ENCODE measurements at places on chromosomes 4 and X.

- DNase-seq = no peak
Measured at GRCh38 chrX:17262123-17262522, 112.9 kb upstream of the NHS start.

- DNase-seq = no peak
Measured at GRCh38 chr4:169153481-169154087, 117.2 kb downstream of the SH3RF1 start.

GRCh38 chrX:31440546-31440945, 368.7 kb upstream of the FTHL17 start:
- no peak for DNase-seq

GRCh38 chrX:46260499-46260898, 284.7 kb downstream of the ZNF674 start:
- DNase-seq = no peak

DNA sequence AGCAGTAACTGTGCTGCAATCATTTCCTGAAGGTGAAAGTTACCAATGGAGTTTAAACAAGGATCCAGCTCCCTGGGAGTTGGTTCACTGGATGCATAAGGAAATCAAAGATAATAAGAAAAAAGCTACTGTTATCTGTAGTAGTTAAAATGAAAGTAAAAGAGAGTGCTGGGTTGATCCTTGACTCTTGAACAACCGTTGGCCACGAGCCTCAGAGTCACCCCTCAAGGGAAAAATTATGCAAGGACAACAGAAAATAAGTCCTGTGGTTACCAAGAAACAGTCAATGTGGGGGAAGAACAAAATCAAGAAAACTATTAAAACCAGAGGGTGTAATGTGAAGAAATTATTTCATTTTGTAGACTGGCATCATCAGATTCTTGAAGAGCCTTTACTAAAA, 49.7 kb upstream of the DDIT4L start:
- DNase-seq = no peak

DNA sequence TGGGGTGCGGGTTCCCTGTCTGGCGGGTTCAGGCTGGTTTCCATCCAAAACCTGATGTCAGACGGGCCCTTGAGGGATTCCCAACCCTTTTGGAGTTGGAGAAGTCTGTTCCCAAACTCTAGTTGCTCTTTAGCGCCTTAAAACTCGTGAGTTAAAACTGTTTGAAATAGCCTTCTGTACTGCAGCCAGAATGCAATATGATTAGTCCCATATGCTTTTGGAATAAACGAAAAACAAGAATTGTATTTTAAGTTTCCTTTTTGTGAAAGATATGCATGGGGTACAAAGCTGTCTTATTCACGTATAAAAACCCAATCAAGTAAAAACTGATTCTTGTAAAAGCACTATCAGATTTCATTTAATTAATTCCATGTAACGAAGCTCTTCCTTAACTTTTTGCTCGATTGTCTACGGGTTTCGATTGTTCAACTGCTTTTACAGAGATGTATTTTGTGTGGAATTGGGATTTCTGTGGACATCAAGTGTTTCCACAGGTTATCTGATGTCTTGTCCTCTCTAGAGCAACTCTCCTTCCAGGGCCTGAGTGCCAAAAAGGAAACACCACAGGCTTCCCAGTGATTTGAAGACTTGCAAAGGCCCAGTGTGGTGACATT, 49.5 kb downstream of the CLDN34 start:
- no peak for DNase-seq

DNA sequence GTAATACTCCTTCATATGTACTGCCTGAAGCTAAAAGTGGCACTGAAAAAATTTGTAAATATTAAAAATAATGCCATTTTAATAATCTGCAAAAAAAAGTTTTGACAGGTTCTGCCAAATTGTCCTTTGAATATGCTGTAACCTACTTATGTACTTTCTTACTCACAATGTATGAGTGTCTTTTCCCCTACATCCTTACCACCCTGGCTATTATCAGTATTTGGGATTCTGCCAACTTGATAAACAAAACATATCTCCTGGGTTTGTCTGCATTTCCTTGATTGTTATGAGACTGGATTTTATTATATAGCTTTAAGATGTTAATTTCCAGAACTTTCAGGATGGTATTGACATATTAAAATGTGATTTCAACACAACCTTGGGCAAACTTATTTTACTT, 187.9 kb downstream of the CHM start:
- DNase-seq = no peak

- no peak for DNase-seq
Measured at GRCh38 chr4:145960012-145960411, 21.4 kb upstream of the ZNF827 start.

GRCh38 chrX:110180928-110181310, 137.0 kb downstream of the AMMECR1 start:
- no peak for DNase-seq

DNA sequence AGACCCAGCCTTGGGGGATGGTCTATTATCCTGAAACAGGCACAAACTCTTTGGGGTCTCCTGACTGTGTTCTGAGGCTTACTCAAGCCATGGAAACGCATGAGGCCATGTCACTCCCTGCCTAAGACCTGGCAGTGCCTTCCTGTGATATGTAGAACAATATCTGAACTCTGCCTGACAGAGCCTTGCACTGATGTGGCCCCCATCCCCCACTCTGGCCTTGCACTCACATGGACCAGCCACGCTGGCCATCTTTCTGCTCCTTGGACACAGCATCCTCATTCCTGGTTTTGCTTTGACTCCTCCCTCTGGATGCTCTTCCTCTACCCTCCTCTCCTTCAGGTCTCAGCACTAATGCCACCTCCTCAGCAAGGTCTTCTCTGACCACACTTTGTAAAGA, 100.2 kb downstream of the SCD5 start:
- no peak for DNase-seq

- no peak for DNase-seq
Measured at GRCh38 chr4:165137205-165137604, 24.5 kb upstream of the TMEM192 start.

Measured in stimulated activated CD8-positive, alpha-beta memory T cell treated with anti-CD3 and anti-CD28 coated beads, Interleukin-2, amount 100 ng/mL, for 48 hours (primary cell).